ENCODE measurements at places on chromosomes 4 and X.
A peak's percentile ranks its signal among the peaks of the same experiment; 100 is the strongest.

- peak; percentile 37 for DNase-seq
Observed at GRCh38 chrX:1481636-1482529, 29.2 kb upstream of the ASMTL start.

- no peak for DNase-seq
Observed at GRCh38 chrX:1169189-1169588, 43.3 kb downstream of the CRLF2 start.

DNA sequence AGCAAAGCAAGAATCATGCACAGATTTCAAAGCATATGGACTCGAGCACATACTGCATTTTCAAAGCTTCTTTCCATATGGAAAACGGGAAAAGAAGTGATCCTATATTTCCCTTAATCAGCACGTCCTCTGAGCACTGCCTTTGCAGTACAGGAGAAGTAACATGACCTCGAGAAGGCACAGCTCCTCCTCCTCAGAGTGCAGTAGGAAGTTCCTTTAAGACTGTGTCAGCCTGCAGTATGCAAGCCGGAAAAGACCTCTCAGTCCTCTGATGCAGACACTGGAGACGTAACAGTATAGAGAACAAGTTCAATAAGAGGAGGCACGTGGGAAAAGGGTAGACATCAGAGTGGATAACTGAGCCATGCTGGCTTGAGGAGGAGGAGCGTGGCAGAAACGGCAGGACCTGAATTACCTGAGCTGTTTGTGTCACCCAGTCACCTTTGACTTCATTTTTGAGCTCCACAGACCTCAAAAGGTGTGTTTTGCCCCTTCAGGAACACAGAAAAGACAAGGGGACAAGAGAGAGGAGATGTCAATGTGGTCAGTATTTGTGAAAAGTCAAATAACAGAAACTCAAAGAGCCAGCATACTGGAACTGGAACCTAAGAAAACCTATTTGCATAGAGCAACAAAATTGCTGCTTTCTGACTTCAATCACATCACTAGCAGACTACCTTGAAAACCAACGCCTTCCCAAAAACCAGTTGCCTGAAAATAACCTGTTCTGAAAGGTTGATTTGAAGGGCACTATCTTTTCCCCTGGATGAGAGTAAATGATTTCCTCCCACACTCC is 20.8 kb downstream of the IRF2 start:
- DNase-seq = no peak

DNA sequence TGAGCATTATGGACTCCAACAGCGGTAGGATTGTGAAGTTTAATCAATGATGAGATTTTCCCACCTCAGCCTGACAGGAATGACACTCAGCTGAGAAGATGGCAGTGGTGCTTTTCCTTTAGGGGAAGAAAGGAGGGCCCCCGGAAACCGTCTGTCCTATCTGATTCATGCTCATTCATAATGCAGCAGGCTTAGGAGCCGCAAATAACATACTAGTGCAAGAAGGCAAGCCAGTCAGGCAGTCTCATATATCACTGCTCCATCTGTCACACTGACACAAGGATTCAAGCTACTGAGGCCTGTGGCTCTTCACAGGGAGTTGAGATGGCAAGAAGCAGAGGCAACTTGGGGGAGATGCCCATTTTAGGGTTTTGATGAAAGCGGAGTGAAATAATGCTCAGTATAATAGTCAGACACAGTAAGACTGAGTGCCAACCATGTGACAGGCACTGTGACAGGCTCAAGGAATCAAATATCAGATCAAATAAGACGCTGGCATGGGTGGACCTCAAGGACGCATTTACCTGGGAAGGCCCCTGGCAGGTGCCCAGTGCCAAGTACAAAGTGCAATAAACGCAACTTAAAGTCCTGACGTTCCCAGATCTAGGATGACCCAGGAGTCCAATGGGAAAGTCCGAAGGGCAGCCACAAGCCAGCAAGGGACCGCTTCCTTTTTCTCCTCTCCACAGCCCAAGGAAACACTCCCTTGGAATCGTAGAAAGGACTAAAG is 63.4 kb downstream of the FHDC1 start:
- DNase-seq = no peak

DNA sequence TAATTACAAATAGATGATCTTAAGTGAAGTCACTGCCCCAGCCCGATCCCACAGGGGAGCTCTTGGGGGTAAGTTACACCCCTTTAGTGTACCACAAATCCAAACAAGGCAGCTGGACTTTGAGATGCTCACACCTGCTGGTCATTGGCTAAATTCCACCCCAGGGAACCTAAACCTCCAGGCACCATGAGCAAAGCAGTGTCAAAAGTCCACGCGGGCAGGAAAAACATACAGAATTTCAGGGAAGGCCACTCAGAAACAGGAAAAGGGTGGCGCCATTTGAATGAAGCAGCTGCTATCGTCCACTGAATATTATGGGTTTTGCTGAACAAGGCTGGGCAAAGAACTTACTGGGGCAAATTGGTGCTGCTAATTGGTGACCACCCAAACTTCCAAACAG is 30.9 kb downstream of the SUPT20HL1 start:
- no peak for DNase-seq

DNA sequence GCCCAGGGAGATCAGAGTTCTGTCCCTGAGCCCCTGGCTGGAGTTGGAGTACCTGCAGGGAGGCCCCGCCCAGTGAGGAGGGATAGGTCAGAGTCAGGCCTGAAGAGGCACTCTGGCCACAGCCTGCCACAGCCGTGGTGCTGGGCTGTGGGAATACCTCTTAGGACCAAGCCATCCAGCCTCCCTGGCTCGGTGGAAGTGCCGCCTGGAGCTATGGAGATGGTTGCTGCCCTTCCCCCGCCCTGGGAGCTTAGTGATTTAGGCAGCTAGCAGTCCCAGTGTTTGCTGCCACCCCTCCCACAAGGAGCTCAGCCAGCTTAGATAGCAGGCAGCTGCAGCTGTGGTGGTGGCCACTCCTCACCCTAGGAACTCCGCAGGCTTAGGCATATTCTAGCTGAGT is 446.3 kb upstream of the GNPDA2 start:
- no peak for DNase-seq

DNA sequence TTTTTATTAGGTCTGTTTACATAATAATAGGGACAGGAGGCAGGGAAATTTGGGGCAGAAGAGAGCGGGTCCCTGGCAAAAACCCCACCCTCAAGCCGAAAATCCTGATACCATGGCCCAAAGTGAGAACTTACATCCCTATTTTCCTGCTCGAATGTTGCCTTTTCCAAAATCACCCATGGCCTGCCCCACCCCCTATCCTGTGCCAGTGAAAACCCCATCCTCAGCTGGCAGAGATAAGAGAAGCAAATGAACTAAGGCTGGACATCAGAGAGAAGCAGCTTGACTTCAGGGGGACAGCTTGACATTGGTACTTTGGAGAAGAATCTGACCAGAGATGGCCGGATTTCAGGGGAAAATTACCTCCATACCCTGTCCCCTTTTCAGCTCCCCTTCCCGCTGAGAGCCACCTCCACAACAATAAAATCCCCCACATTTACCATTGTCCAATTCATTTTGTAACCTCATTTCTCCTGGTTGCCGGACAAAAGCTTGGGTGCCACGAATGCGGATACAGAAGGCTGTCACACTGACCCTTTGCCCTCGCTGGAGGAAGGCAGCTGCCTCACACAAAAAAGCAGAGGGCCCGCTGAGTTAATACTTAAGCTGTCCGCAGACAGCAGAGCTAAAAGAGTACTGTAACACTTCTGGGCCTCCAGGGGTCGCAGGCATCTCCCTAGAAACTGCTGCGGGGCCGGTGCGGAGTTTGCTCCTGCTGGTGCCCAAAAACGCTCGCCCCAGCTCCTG is 196.2 kb downstream of the SNCA start:
- no peak for DNase-seq

Data from stimulated activated CD4-positive, alpha-beta T cell treated with anti-CD3 and anti-CD28 coated beads, Interleukin-1b, Interleukin-23, amount 100 ng/mL, for 1 hour (primary cell).